Left ventricle myocardium inferior (tissue), 1 donor: ENCODE measurements at places on chromosomes 13 and 19.
A peak's percentile ranks its signal among the peaks of the same experiment; 100 is the strongest.

GRCh38 chr19:38478273-38478971, 44.9 kb downstream of the RYR1 start:
- no peak for DNase-seq

- DNase-seq, result no peak
Observed at GRCh38 chr13:44936246-44936645, 53.0 kb downstream of the NUFIP1 start.

- no peak for DNase-seq
Observed at GRCh38 chr13:46996316-46997030, 99.6 kb upstream of the HTR2A start.

DNA sequence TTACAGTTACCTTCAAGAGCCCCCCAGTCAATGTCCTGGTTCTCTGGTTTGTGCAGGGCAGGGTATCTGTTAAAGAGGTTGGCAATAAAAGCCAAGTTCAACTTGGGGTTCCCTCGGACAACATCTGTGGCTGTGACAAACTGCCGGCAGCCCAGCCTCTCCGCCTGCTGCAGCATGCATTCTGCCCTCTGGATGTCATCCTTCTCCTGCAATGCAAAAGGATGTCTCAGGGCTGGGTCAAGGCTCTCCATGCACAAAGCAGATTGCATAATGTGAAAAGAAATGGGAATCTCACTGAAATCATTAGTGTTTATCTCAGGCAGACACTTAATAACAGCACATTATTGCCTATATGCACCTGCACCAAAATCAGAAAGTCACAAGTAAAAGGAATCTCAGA, 35.1 kb downstream of the LCP1 start:
- DNase-seq, result no peak

DNA sequence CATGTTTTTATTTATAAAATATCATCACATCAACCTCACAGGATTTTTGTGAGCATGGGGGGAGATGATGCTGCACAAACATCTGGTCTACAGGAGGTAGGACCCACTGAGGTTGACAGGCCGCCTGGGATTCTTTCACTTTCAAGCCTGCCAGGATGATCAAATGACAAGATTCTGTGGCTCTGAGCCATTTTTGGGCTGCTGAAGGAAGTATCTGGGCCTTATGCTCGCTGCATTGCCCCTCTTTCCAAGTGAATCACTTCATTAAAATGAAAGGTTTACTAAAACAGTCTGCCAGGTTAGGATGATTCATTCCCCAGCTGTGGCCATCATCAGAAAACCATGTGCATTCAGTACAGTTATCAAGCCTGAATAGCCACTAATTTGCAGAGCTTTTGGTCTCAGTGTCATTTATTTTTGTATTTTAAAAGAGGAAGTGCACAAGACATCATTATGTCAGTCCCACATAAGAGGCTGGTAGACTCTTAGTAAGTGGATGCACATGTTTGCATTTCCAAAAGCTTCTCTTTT, 34.4 kb downstream of the STARD13 start:
- no peak for DNase-seq

GRCh38 chr13:46179491-46179908, 2.5 kb downstream of the LCP1 start:
- DNase-seq, result peak; percentile 59

- DNase-seq, result no peak
Observed at GRCh38 chr13:23630349-23631093, 60.3 kb downstream of the TNFRSF19 start.

GRCh38 chr13:67402546-67402945, 172.4 kb upstream of the PCDH9 start:
- no peak for DNase-seq

- no peak for DNase-seq
Observed at GRCh38 chr19:6958791-6959190, 62.4 kb downstream of the MBD3L2B start.

DNA sequence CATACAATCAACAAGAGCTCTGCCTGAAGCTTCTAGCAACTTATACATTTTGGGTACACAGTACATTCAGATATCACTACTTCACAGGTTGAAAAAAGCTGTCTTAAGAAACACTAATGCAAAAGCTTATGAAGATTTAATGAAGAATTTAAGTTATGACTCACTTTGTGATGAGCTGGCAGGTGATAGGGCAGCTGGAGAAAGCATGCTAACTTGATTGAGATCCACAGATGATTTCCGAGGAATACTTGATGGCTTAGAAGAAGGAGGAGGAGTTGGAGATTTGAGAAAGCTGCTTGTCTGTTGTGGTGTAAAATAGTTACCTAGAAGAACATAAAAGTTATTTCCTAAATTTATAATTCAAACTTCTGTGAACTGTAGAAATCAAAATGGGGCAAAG, 23.3 kb downstream of the EXOSC8 start:
- DNase-seq, result no peak

DNA sequence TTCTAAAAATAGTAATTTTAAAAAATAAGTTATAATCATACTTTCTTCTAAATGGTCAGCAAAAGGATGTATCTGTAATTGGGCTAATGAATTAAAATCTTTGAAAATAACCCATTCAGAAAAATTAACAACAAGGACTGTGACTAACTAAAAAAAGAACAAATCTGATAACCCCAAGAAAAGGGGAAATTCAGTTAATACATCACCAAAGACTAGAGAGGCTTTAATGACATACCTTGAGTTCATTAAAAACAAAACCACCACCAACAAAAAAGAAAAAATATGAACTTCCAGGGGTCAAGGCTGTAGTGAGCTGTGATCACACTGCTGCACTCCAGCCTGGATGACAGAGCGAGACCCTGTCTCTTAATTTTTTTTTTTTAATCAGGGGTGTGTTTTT, 121.8 kb downstream of the TBC1D4 start:
- no peak for DNase-seq

- no peak for DNase-seq
Observed at GRCh38 chr13:95073747-95074311, 227.4 kb downstream of the ABCC4 start.

GRCh38 chr13:109787135-109787954, 962 bp upstream of the IRS2 start:
- DNase-seq, result peak; percentile 40

DNA sequence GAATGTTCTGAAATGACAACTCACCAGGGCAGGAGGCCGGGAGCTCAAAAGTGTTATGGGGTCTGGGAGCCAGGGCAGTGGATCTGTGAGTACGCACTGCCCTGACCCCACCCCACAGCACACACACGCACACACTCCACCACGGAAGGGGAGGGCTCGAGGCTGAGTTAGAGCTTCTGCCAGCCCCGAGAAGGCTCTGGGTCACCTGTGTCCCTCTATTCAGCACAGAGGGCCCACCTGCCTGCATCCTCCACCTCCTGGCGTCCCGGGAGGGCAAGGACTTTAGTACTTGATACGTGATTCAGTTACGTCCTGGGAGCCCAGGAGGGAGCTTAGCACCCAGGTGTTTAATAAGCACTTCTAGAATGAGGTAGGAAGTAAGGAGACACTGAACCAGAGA, 190.0 kb upstream of the GPR12 start:
- DNase-seq, result no peak

DNA sequence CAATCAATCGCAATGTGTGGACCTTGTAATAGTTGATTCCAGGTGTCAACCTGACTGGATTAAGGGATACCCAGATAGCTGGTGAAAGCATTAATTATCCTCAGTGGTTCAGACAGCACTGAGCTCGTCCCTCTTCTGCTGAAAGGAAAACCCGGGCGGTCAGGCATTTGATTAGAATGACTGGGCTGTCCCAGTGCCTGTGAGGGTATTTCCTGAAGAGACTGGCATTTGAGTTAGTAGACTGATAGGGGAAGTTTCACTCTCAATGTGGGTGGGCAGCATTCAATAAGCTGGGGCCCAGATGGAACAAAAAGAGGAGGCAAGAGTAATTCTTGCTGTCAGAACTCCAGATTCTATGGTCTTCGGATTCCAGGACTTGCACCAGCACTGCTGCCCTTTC, 31.9 kb downstream of the KPNA3 start:
- DNase-seq, result no peak

DNA sequence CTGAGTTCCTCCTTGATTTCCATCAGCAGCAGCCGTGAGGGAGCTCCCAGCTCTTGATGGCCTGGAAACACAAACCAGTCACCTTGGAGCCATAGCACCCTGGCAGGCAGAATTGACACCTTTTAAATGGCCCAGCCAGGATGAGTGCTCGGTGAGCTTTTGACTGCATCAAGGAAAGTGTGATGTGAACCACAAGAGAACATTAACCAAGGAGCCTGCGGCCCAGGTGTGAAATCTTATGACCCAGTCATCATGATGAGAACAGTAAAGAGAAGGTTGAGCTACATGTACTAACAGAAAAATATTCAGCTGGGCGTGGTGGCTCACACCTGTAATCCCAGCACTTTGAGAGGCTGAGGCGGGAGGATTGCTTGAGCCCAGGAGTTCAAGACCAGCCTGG, 22.8 kb downstream of the SUGP2 start:
- DNase-seq, result no peak

- DNase-seq, result peak; percentile 70
Observed at GRCh38 chr19:18225702-18226468, at the start of gene PDE4C. PDE4C (minus strand) TSS chr19:18226438; CDS start chr19:18226415, 23 bp downstream.

DNA sequence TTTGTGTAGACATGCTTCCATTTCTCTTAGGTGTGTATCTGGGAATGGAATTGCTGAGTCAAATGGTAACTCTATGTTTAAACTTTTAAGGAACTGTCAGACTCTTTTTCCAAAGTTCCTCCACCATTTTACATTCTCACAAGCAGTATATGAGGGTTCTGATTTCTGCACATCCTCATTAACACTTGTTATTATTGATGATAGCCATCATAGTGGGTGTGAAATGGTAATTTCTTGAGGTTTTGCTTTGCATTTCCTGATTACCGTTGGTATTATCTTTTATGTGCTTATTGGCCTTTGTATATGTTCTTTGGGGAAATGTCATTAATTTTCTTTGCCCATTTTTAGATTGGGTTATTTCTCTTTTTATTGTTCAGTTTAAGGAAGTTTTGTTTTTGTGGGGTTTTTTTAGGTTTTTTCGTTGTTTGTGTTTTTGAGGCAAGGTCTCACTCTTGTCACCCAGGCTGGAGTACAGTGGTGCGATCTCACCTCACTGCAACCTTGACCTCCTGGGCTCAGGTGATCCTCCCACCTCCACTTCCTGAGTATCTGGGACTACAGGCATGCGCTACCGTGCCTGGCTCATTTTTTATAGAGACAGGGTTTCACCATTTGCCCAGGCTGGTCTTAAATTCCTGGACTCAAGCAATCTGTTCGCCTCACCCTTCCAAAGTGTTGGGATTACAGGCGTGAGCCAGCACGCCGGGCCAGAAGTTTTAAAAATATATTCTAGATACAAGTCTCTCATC, 34.3 kb downstream of the NAA16 start:
- no peak for DNase-seq

- DNase-seq, result peak; percentile 67
Observed at GRCh38 chr19:56566904-56567273, 379 bp upstream of the ZNF470 start.

DNA sequence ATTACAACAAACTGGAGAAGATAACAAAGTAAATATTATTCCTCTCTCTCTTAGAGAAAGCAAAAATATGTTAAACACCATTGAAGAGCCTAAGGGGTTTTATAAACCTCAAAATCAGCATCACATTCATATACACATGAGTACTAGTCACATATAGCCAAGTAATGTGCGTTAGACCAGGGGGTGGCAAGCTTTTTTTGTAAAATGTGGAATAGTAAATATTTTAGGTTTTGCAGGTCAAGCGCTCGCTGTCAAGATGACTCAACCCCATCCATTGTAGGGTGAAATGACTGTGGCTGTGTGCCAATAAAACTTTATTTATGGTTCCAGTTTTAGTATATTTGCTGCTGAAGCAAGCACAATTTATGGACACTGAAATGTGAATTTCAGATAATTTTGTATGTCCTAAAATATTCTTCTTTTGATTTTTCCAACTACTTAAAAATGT, 21.7 kb downstream of the RFX2 start:
- no peak for DNase-seq

DNA sequence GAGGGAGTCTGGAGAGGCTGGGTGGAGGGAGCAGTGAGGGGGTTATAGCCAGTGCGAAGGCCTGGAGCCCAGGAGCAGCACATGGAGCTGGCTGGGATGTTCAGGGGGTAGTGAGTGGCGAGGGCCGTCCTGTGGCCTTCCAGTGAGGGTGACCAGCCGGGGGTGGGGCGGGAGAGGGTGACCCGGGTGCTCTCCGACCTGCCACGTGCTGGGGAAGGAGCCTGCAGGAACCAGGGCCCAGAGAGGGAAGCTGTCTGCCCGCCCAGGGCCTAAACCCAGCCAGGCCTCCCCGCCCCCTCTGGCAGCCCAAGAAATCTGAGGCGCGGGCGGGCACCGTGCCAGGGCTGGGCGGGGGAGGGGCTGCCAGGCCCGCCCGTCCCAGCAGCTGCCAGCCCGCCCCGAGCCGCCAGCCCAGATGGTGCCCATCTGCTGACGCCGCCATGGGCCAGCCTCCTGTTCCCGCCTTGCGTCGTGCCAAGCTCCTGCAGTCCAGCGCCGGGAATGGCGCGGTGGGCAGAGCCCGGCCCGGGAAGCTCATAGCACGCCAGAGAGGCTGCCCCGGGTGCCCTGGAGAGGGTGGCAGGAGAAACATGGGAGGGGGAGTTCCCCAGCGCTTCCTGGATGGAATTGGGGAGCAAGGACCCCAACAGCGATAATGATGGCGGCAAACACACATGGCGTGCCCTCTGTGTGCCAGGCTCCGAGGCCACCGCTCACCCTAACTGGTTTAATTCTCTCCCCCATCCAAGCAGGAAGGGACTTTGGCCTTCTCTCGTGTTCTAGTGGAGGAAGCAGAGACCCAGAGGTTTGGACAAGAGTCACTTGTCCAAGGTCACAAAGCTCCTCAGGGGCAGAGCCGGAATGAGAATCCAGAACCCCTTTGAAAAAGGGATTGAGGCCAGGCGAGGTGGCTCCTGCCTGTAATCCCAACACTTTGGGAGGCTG, 21.5 kb downstream of the NFIC start:
- peak; percentile 87 for DNase-seq

DNA sequence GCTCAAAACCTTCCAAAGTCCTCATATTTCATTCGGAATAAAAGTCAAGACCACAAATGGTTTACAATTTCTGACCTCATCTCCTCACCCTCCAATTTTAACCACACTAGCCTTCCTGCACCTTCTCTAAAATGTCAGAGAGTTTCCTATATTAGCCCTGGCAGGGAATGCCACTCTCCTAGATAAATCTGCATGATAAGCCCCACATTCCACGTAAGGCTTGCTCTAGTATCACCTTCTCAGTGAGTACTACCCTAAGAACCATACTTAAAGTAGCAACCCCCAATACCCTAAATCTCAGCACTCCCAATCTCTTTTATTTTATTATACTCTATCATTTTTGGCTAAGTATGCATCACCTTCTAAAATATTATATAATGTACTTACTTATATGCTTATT, 100.5 kb upstream of the SLITRK5 start:
- DNase-seq, result no peak

- DNase-seq, result peak; percentile 63
Observed at GRCh38 chr19:10001899-10002298, 8.4 kb downstream of the COL5A3 start.

DNA sequence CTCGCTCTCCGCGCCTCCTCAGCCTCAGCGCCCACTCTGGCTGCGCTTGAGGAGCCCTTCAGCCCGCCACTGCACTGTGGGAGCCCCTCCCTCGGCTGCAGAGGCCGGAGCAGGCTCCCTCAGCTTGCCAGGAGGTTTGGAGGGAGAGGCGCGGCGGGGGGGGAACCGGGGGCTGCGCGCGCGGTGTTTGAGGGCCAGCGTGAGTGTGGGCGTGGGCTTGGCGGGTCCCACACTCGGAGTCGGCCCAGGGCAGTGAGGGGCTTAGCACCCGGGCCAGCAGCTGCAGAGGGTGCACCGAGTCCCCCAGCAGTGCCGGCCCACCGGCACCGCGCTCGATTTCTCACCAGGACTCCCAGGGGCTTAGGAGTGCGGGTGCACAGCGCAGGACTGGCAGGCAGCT, 1220.9 kb downstream of the PCDH9 start:
- DNase-seq, result no peak
